Cortex of kidney (tissue), 1 donor: ENCODE measurements at places on chromosomes 11 and 22.

GRCh38 chr22:25722626-25723025 lies 19.4 kb upstream of the MYO18B start:
- DNase-seq: no peak

DNA sequence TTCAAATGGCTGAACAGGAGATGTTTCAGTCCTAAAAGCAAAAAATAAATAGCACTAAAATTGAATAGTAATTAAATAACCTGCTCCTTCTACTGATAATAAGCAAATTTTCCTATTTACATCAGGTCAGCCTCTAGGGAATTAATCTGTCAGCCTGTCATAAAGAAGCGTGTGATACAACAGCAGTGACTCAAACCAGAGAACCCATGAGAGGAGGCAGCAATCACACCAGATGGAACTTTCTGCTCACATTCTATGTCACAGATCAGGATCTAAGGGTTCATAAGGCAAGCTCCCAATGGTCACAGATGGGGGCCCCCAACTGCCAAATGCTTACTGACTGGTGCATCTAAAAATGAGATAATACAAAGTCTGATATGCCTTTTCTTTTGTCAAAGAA lies 41.1 kb downstream of the RBFOX2 start:
- DNase-seq: no peak

GRCh38 chr22:25334162-25334490 lies 114.7 kb downstream of the CRYBB2 start:
- DNase-seq: no peak

- DNase-seq: no peak
Measured at GRCh38 chr22:36317658-36318271, 64.8 kb downstream of the APOL1 start.

- DNase-seq: no peak
Measured at GRCh38 chr11:61370349-61371005, 8.3 kb downstream of the TMEM138 start.

- no peak for DNase-seq
Measured at GRCh38 chr22:50575426-50575941, 2.7 kb downstream of the CPT1B start.

DNA sequence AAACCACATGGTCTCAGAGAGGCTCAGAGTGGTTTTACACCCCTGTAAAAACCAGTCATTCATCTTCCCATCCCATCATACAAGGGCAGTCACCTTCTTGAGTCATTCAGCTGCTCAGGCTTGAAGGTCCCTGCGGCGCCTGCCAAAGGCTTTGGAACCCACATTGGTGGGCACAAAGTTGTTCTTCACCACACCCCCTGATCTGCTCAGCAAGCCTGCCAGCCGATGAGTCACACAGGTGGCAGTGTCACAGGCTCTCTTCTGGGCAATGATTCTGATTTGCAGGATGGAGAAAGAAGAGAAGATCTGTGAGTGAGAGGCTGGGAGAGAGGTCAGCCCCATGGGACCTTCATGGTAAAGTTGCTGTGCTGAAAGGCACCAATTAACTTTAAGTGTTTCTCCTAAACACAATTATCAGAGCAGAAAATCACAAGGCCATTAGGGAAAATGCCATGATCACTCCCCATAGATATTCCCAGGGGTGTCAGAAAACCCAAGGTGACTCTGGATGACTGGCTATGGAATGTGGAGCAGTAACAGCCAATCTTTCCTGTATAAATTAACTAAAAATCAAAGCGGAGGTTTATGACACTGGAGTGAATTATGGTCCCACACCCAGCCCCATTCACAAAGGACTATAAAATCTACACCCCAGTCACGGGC lies 4.4 kb downstream of the CALCA start:
- no peak for DNase-seq

- no peak for DNase-seq
Measured at GRCh38 chr22:44685384-44686056, 16.5 kb upstream of the PRR5 start.

DNA sequence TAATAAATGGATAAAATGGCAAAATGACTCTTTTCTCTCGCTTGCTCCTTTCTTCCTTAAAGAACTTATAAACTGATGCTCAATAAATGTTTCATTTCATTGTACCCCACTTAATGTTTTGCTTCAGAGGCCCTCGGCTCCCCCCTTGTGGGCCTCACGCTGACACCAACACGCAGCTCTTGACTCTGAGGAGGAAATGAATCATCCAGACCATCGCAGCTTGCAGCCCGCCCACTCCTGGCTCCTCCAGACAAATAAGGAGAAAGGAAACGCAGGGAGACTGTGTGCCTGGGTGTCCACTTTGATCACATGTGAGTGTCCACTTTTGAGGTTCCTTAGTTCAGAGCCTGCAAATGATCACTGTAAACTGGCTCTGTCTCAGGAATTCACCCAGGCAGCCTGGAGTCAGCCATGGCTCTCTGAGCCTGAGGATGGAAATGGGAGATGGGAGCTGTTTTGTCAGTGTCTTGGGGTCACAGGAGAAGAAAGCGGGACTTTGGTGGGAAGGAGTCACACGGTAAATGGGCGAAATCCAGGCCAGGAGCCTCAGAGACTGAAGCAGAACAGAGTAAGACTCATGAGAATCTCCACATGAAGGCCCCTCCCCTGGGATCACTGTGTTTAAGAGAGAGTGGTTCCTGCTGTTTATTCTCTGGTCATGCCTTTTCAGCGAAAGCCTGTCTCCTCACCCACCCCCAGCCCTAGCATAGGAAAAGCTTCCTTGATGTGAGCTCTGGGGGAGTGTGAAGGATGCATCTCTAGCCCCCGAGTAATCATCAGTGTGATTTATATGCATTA lies 96.5 kb downstream of the CWC15 start:
- no peak for DNase-seq

GRCh38 chr11:123587044-123587443 lies 67.4 kb downstream of the SCN3B start:
- no peak for DNase-seq

GRCh38 chr11:20000351-20001134 lies 159.7 kb downstream of the DBX1 start:
- no peak for DNase-seq

DNA sequence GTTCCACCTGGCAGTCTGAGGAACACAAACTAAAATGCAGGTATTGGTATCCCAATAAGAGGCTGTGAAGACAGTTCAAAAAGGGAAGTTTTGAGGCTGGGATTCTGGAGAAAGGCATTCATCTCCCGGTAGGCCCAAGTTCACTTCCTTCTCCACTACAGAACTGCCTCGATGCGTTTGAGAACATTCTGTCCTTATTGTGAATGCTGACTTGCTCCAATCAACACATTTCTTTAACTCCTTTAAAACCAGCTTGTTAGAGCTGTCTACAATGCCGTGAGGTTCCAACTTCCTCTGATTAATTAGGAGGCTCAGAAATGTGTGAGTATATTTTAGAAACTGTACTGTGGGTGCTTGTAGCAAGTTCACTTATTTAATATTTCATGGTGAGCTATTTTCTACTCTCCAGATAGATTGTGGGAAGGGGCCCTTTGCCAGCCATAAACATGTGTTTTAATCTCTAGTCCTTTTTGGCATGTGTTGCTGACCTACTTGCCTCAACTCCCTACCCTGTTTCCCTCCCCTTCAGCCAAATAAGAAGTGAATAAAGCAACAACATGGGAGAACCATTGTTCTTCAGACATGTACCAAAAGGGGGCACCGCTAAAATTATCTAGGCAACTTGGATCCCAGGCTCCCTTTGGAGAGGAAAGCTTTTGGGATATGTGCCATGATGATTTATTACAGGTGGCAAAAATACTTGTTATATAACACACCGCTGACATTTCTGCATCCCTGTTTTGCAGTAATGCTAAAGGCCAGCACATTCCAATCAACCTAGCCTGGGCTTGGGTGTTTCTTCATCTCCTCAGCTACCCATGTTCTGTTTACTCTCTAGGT lies 245.6 kb downstream of the BLID start:
- no peak for DNase-seq

DNA sequence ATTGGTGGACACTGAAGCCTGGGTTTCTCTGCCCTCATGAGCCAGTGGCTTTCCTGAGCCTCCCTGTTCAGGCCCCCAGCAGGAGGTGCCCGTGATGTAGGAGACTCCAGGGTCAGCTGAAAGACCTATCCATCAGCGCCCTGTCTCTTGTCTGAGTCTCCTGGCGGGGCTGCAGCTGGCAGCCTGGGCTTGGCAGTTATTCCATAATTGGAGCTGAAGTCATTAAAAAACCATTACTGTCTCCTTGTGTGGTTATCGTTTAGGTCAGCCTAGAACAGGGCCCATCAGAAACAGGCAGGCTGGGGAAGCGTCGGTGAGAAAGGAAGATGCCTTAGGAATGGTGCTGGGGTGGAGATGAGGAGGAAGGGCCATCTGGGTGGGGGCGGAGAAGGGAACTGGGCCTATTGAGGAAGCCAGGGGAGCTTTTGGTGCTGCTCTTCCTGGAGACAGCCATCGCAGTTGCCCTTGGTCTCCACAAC lies 5.0 kb downstream of the TUB start:
- DNase-seq: no peak

- DNase-seq: no peak
Measured at GRCh38 chr11:87020764-87021365, 16.9 kb upstream of the TMEM135 start.

GRCh38 chr11:68974421-68975194 lies 6.2 kb downstream of the MRGPRD start:
- DNase-seq: no peak

DNA sequence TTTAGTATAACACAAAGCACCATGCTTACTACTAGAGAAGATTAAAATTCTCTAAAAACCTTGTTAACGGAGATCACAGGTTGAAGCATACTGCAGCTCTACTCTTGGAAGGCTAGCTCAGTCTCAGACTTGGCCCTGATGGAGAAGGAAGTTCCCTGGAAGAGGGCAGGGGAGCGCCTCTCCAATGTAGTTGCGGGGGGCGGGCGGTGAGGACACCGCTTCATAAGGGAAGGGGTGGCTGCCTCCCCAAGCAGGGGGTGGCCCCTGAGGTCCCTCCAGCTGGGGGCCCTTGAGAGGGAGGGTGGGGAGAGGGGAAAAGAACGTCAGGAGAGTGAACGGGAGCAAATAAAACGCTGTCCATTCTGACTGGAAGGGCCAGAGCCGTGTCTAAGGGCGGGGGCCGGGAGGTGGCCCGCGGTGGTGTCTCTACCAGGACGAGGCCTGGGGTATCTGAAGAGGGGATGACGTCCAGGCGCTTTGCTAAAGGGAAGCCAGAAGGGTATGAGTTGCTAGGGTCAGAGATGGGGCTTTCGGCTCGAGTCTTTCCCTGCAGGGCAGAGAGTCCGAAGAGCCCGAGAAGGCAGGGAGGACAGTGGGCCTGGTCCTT lies 553 bp upstream of the USP47 start:
- no peak for DNase-seq

GRCh38 chr11:33721426-33721825 lies 14.8 kb downstream of the CD59 start:
- no peak for DNase-seq

GRCh38 chr11:57403802-57404147 lies 13.3 kb upstream of the PRG2 start:
- DNase-seq: no peak

GRCh38 chr11:38256436-38256835 lies 1658.4 kb upstream of the RAG2 start:
- DNase-seq: no peak

- no peak for DNase-seq
Measured at GRCh38 chr11:69337211-69337721, 43.3 kb downstream of the MYEOV start.

DNA sequence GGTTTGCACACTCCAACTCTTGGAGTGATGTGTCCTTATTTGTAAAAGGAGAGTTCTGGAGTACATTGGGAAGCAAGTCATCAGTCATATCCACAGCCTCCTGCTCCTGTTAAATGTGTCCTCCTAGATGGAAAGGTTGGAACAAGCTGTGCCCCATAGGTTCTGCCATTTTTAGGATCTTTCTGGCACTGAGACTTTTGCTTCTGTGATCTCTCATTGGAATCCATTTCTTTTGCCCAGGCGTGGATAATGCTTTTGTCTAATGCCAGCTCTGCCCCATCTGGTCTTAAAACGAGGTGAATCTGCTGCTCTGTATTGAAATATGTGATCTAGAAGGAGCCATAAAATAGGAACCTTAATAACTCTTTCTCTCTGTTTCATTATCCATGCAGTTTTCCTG lies 66.4 kb downstream of the ZBTB16 start:
- DNase-seq: no peak

GRCh38 chr22:45977551-45978274 lies 751 bp upstream of the WNT7B start:
- DNase-seq: no peak
